ENCODE measurements at places on chromosomes 5 and 9.

DNA sequence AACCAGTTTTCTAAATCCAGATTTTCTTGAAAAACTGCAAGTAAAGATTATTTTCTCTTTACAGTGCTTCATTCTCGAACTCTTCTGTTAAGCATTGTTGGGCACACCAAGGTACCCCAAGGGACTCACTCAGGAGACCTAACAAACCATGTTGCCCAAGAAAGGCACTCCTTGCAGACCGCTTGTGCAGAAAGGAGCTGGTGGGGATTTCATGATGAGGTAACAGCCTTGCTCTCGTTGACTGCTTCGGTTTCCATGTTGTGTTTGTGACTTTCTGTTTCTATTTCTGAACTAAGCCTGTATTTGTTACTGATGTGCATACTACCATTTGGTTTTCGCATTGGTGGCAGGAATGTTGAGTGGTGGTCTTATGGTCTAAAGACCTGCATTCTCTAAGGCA, 266.6 kb upstream of the DAP start:
- DNase-seq, result no peak

DNA sequence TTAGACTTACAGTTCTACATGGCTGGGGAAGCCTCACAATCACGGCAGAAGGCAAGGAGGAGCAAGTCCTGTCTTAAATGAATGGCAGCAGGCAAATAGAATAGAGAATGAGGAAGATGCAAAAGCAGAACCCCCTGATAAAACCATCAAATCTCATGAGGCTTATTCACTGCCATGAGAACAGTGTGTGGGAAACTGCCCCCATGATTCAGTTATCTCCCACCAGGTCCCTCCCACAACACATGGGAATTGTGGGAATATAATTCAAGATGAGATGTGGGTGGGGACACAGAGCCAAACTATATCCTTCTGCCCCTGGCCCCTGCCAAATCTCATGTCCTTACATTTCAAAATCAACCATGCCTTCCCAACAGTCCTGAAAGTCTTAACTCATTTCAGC, 367.1 kb downstream of the MED10 start:
- DNase-seq, result no peak

GRCh38 chr5:173881811-173882575, 6.2 kb upstream of the CPEB4 start:
- DNase-seq, result no peak

GRCh38 chr9:100555471-100555870, 22.4 kb upstream of the CAVIN4 start:
- DNase-seq, result no peak

GRCh38 chr9:90285946-90286345, 356.7 kb downstream of the DIRAS2 start:
- DNase-seq, result no peak

DNA sequence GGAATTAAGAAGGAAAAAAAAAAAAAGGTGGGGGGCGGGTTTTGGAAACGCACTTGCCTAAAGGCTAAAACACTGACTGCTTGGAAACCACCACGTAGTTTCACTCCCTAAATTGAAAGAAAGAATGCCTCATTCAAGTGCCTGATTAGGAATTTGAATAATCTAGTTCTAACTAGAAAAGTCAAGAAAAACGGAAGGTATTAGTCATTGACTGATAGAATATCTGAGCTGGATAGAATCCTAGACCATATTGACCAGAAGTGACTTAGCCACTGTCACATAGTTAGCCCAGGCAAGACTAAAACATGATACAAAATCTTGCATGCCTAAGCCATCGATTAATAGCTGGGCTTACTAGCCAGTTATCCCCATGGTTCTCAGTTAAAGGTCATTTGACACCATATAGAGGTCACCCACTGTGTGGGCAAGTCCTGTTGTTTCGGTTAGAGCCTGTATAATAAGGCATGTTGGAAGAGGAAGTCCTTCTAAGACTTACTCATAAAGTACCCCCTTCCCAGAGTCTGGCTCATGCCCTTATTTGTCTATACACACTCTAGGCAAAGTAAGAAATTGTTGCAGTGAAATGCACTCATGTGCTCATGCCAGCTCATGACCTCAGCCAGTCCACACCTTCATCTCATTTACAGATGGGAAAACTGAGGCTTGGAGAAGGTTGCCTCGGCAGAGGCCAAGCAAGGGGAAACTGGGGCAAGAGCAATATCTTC, 40.2 kb downstream of the SH3RF2 start:
- no peak for DNase-seq
